Hindlimb muscle (tissue), 1 donor: ENCODE measurements at places on chromosomes 1 and 21. TPM values are rescaled to one million over a fixed set of nuclear protein-coding genes. Genes with fewer than 3 reads are reported as not detected.

DNA sequence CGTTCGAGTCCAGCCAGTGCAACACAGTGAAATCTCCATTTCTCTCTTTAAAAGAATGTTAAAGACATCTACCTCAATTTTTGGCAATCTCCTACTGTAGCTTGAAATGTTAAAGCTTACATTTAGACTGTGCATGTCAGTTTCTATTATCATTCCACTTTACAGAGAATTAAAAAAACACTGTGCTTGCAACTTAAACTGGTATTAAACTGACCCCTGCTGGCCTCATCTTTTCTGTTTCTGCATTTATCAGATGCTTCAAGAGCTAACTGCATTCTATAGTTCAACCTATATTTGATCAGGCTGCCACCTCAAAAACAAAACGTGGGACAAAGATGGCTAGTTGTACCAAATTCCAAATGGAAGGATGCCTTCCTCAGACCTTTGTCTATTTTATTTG is 226.5 kb downstream of the SMYD3 start:
- DNase-seq: peak; percentile 22

DNA sequence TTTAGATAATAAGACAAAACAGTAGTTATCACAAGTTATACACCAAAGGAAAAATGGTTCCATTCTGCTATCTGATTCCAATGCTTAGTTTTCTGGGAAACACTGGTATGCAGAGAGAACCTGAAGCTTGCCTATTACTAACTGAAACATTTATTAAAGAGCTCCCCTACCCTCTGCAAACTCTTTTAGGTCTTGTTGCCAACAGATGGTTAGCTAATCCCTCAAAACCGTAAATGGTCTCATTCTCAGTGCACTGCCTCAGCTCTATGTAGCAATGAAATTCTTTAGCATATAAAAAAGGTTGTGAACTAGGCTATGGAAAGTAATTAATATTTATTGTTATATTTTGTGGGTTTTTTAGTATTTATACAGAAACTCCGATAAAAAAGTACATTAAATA is 20.4 kb downstream of the C21orf91 start:
- DNase-seq: no peak

DNA sequence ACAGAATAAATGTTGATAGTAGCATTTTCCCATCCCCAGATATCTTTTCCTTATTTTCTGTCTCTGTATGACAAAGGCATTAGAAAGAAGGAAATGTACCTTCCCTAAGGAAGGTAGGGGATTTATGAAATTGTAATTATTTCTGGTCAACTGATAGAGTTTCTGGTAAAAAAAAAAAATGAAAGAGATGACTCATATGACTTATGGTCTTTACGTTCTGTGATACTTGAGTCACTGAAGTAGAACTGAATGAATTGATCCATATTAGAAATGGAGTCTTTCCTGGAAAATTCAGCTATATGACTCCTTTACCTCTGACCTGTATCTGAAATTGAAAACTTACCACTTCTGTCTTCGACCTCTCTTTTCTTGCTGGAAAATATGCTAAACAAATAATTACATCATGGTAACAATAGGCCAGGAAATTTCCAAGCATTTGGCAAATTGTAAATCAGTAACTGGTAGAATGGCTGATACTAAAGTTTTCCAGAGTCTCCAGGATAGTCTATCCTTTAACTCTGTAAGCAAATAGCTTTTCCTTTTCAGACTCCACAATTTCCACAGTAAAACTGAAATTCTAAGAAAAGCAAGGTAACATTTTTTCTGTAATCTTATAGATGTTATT is 364.3 kb upstream of the PTBP2 start:
- DNase-seq: no peak

The OLFML3 gene
- polyA plus RNA-seq: 149 TPM

The PPFIA4 gene
- 69.4 TPM for polyA plus RNA-seq

GRCh38 chr1:45407629-45408287 is 67.5 kb upstream of the MUTYH start:
- DNase-seq: no peak

The SOX13 gene
- polyA plus RNA-seq: 30.2 TPM
